ENCODE measurements at places on chromosomes 12 and 14. TPM values are rescaled to one million over a fixed set of nuclear protein-coding genes. Genes with fewer than 3 reads are reported as not detected.

PRKD1 gene
- 15.5 TPM for total RNA-seq

PRPH gene
- 0.26 TPM for total RNA-seq

BATF gene
- 19.6 TPM for total RNA-seq

MYO1H gene
- total RNA-seq = 0.31 TPM

ST8SIA1 gene
- 2.4 TPM for total RNA-seq

LYZ gene
- 255 TPM for total RNA-seq

TAS2R46 gene
- total RNA-seq = 1.0 TPM

OR4N2 gene
- not detected for total RNA-seq

P2RX2 gene
- not detected for total RNA-seq

INTS13 gene
- 22.1 TPM for total RNA-seq

CACNA1C gene
- 21.9 TPM for total RNA-seq

TAS2R43 gene
- total RNA-seq = 0.71 TPM

LHX5 gene
- total RNA-seq = not detected

All from left lung (tissue), 14 donors.